ENCODE measurements at places on chromosomes 4 and X.
A peak's percentile ranks its signal among the peaks of the same experiment; 100 is the strongest.

- no peak overlapping the region for H3K4me3 ChIP-seq
- no peak for DNase-seq
These were observed 67.7 kb downstream of the TRMT44 start for GRCh38 chr4:8508266-8508665.

GRCh38 chrX:118129681-118130080 is 13.1 kb upstream of the KLHL13 start:
- no peak overlapping the region for H3K4me3 ChIP-seq
- no peaks in the 10 kb centered on the region for H3K4me1 ChIP-seq
- no peaks in the 10 kb centered on the region for H3K27me3 ChIP-seq
- H3K36me3 ChIP-seq: peaks cover 2% of the 10 kb centered on the region
- H3K27ac ChIP-seq: no peak overlapping the region

- H3K27me3 ChIP-seq: no peaks in the 10 kb centered on the region
- DNase-seq: no peak
- no peak overlapping the region for H3K4me3 ChIP-seq
- H3K4me1 ChIP-seq: peaks cover 14% of the 10 kb centered on the region
- H3K36me3 ChIP-seq: no peaks in the 10 kb centered on the region
These were observed 91.2 kb upstream of the SOD3 start for GRCh38 chr4:24704149-24704548.

DNA sequence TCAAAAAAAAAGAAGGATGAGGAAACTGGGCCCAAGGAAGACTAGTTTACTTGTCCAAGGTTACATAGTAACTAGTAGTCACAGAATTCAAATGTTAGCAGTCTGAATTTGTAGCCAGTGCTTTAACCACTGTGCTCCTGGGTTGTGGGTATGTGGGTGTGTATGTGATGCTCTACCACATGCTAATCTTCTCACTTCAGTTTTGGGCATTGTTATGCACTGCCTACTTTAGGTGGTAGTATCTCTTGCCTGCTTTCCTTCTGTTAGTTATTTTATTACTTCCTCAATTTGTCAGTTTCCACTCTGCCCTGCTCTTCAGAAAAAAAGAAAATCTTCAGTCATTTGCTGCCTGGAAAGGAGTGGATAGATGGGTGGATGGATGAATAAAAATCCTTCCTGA is 219.2 kb downstream of the RPA4 start:
- no peaks in the 10 kb centered on the region for H3K4me1 ChIP-seq
- no peak overlapping the region for H3K27ac ChIP-seq
- no peaks in the 10 kb centered on the region for H3K36me3 ChIP-seq
- H3K27me3 ChIP-seq: no peaks in the 10 kb centered on the region

GRCh38 chrX:22758807-22759481 is 240.8 kb upstream of the DDX53 start:
- H3K36me3 ChIP-seq: no peaks in the 10 kb centered on the region
- DNase-seq: no peak
- no peaks in the 10 kb centered on the region for H3K27me3 ChIP-seq

DNA sequence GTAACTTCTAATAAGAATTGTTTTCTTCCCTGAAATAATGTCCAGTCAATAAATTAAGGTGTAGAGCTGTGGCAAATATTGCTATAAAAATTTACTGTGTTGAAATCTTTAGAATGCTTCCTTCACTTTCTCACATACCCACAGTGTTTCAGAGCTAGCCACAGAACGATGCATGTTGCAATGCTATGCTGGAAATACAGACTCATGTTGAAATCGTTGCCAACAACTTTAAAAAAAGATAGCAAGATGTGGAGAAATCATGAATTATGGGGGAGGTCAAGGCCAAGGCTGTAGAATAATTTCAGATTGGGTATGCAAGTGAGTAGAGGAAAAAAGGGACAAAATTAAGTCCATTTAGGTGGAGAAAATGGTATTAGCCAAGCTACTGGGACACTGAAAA is 204.8 kb downstream of the VEGFC start:
- H3K4me1 ChIP-seq: no peaks in the 10 kb centered on the region
- H3K36me3 ChIP-seq: no peaks in the 10 kb centered on the region
- no peak overlapping the region for H3K27ac ChIP-seq
- H3K4me3 ChIP-seq: no peak overlapping the region

GRCh38 chrX:85611926-85612325 is 232.5 kb upstream of the POF1B start:
- no peak for DNase-seq
- no peak overlapping the region for H3K4me3 ChIP-seq

DNA sequence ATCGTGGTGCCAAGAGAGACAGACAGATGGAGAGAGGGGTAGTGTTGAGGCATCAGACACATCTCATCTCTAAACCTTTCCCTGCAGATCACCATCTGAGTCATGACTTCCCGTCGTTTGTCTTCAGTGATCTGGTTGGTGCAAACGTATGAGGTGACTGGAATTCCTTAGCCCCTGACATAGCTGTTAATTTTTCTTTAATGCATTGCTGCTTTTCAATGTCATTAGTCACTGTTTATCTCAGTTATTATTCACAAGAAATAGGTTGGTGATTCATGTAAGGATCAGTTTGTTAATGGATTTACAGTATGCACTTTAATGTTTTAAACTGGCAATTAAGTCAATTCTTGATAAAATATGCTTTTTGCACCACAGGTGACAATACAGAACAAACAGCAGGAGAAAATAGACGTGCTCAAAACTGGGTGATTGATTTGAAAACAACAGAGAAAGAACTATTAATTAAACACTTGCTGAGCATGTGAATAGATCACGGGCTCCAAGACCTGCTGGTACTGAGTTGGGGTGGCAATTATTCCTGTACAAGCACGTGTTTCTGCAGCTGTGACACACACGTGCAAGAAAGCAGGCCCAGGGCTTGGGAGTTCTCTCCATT is 1.3 kb upstream of the TMEM154 start:
- H3K27ac ChIP-seq: no peak overlapping the region
- no peaks in the 10 kb centered on the region for H3K36me3 ChIP-seq
- no peak overlapping the region for H3K4me3 ChIP-seq
- peaks cover 34% of the 10 kb centered on the region for H3K4me1 ChIP-seq

DNA sequence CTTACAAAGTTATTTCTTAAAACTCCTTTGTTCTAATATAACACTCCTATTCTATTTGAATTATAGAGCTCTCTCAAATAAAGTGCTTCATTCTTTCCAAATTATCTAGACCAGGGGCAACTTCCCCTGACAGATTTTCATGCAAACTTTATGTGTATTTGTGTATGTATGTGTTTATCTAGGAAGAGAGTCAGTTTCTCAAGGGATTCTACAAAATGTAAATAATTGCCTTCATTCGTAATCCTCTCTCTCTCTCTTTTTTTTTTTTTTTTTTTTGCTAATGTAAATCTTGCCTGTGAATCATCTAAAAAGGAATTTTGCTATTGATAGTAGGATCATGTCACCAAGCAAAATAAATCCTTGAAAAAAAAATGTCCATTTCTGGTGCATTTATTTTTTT is 38.9 kb upstream of the RBPJ start:
- H3K36me3 ChIP-seq: no peaks in the 10 kb centered on the region
- no peak overlapping the region for H3K4me3 ChIP-seq

GRCh38 chr4:7425124-7425523 is 9.6 kb downstream of the PSAPL1 start:
- DNase-seq: no peak
- no peak overlapping the region for H3K4me3 ChIP-seq
- H3K36me3 ChIP-seq: no peaks in the 10 kb centered on the region
- H3K27me3 ChIP-seq: no peaks in the 10 kb centered on the region
- H3K4me1 ChIP-seq: peaks cover 7% of the 10 kb centered on the region
- H3K27ac ChIP-seq: peak overlapping the region; percentile 12

All from neural crest cell (in vitro differentiated cells).